ENCODE measurements at places on chromosomes 7 and 10. TPM values are rescaled to one million over a fixed set of nuclear protein-coding genes. Genes with fewer than 3 reads are reported as not detected.

The LRRN3 gene
- total RNA-seq: 0.05 TPM

The BAMBI gene
- total RNA-seq: 13.1 TPM

The CYP26C1 gene
- total RNA-seq: not detected

The ITPRID1 gene
- total RNA-seq: not detected

The SPOCK2 gene
- 0.31 TPM for total RNA-seq

The GPR85 gene
- not detected for total RNA-seq

The CALHM3 gene
- total RNA-seq: 0.60 TPM

The TWIST1 gene
- 3.8 TPM for total RNA-seq

The MRPS17 gene
- total RNA-seq: 26.6 TPM

The HMX2 gene
- 0.13 TPM for total RNA-seq

The TMEM229A gene
- total RNA-seq: not detected

The OPN4 gene
- total RNA-seq: not detected

The VIPR2 gene
- not detected for total RNA-seq

The HABP2 gene
- 0.07 TPM for total RNA-seq

The SPDYE1 gene
- total RNA-seq: not detected

The NUTM2E gene
- total RNA-seq: 0.53 TPM

The MKX gene
- total RNA-seq: not detected

The LIPJ gene
- not detected for total RNA-seq

The ST8SIA6 gene
- total RNA-seq: 0.04 TPM

The VSTM4 gene
- 0.35 TPM for total RNA-seq

The PTPRN2 gene
- total RNA-seq: 0.96 TPM

The PCBD1 gene
- total RNA-seq: 267 TPM

The ZNF853 gene
- 1.8 TPM for total RNA-seq

The MOGAT3 gene
- not detected for total RNA-seq

The SGCE gene
- total RNA-seq: 53.6 TPM

The CDHR3 gene
- 5.4 TPM for total RNA-seq

The MLXIPL gene
- total RNA-seq: 1.2 TPM

The SPACDR gene
- total RNA-seq: 0.68 TPM

The HHEX gene
- 14.7 TPM for total RNA-seq

Measured in A549 treated with CORT108297 at 1 μM for 4 hours (cell line).